Endothelial cell (in vitro differentiated cells): ENCODE measurements at places on chromosomes 7 and 10.

DNA sequence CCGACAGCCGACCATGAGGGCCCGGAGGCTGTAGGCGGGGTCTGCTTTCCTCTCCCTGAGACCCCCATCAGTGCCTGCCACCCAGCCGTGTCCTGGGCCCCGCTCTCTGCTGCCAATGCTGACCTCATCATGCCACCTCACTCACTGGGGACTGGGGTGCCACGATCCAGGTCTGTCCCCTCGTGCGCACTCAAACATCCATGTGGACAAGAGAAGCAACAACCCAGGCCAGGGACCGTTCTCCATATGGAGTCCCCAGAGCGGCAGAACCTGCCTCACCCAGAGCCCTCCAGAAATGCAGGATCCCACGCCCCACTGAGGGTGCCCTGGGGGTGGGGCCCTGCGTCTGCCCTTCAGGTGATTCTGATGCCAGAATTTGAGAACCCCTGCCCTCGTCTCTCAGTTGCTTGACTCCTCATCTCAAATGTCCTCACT, 210.0 kb upstream of the PPP2R2D start:
- no peak for DNase-seq

GRCh38 chr7:38373155-38373554, 99.7 kb upstream of the TARP start:
- no peak for DNase-seq

DNA sequence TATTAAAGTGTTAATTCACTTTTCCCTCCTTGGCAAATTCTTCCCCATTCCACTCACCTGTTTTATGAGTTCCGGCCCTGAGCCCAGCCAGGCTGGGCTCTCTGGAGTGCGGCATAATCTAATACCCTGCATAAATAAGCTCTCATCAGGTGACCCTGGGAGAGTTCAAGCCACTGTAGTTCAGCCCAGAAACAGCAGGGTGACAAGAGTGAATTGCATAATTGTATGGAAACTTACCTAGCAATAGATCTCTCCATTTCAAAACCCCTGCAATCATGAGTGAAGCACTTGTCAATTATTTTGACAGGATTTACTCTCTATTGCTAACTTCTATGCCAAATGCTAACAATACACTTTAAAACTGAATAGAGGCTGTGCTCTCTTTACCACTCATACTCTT, 94.7 kb downstream of the OSBPL3 start:
- DNase-seq, result no peak

GRCh38 chr7:159117366-159118196, 27.1 kb downstream of the VIPR2 start:
- DNase-seq, result no peak

DNA sequence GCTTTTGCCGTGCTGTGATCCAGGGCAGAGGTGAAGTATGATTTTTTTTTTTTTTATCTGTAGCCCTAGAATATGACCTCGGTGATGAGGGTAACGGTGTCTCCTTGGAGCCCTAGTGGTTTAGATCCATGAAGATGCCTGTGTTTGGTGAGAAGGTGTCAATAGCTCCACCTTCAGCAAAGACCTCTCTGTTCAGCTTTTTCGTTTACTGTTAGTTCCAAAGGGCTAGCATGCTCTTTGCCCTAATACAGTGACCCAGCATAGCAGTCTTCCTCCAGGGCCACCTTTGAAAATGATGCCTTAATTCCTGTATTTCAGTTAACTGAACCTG, 746 bp upstream of the MRPS16 start:
- no peak for DNase-seq
